ENCODE measurements at places on chromosomes 2 and 18.
A peak's percentile ranks its signal among the peaks of the same experiment; 100 is the strongest.

DNA sequence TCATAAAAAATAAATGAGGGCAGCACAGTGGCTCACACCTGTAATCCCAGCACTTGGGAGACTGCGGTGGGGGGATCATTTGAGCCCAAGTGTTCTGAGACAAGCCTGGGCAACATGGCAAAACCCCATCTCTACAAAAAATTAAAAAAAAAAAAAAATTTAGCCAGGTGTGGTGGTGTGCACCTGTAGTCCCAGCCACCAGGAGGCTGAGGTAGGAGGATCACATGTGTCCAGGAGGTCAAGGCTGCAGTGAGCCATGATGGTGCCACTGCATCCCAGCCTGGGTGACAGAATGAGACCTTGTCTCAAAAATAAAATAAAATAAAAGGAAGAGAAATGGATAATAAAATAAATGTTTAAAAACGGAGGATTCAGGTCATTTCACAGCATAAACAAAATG lies 113.5 kb downstream of the ATAD2B start:
- DNase-seq = no peak

GRCh38 chr2:221203856-221204255 lies 368.2 kb downstream of the EPHA4 start:
- DNase-seq = no peak

GRCh38 chr18:33837191-33837590 lies 259.2 kb downstream of the ASXL3 start:
- DNase-seq = no peak

- no peak for DNase-seq
Observed at GRCh38 chr2:161075701-161076100, 84.5 kb upstream of the TANK start.

GRCh38 chr2:235647264-235647663 lies 153.4 kb downstream of the AGAP1 start:
- DNase-seq = no peak

- no peak for DNase-seq
Observed at GRCh38 chr2:175074478-175074877, 69.3 kb upstream of the CHN1 start.

- DNase-seq = no peak
Observed at GRCh38 chr2:62653582-62654422, 51.7 kb upstream of the EHBP1 start.

DNA sequence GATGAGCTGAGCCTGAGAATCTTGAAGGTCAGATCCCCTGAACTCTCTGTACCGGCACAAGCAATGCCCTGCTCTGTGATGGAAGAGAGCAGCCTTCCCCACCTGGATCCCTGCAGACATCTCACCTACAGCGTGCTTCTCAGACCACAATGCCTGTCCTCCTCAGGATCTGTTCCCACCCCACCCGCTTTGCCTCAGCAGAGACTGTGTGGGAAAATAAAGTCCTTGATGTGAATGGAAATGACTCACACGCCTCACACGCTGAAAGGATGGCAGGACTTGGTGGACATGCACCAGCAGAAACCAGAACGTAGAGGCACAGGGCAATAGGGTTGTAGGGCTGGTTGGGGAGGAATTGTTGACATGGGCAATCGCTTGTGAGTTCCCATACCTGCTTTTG lies 117.9 kb upstream of the POU3F3 start:
- no peak for DNase-seq

DNA sequence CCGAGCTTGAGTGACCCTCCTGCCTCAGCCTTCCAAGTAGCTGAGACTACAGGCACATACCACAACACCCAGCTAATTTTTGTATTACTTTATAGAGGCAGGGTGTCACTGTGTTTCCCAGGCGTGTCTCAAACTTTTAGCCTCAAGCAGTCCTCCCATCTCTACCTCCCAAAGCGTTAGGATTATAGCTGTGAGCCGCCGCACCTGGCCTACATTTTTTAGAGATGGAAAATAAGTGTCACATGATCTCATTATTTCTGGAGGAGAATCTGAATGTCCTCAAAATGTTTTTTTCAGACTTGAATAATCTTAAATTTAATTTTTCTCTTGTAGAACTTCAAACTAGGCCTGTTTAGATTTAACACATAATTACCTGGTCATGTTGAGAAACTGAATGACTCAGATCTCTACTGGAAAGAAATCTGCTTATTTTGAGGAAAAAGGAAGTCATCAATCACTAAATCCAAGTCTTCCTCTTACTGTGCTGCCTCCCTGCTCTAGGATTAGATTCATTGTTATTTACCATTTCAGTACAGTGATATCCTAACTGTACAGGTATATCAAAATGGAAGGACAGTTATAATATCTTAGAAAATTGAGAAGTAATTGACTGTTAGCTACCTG lies 92.4 kb downstream of the COX7A2L start:
- no peak for DNase-seq

- DNase-seq = peak; percentile 72
Observed at GRCh38 chr18:37778417-37779165, 213.0 kb upstream of the CELF4 start.

GRCh38 chr2:66897691-66898150 lies 462.8 kb downstream of the MEIS1 start:
- DNase-seq = no peak

GRCh38 chr2:171986778-171987177 lies 13.0 kb upstream of the METAP1D start:
- no peak for DNase-seq

- no peak for DNase-seq
Observed at GRCh38 chr2:54237428-54237827, 18.6 kb downstream of the TSPYL6 start.

DNA sequence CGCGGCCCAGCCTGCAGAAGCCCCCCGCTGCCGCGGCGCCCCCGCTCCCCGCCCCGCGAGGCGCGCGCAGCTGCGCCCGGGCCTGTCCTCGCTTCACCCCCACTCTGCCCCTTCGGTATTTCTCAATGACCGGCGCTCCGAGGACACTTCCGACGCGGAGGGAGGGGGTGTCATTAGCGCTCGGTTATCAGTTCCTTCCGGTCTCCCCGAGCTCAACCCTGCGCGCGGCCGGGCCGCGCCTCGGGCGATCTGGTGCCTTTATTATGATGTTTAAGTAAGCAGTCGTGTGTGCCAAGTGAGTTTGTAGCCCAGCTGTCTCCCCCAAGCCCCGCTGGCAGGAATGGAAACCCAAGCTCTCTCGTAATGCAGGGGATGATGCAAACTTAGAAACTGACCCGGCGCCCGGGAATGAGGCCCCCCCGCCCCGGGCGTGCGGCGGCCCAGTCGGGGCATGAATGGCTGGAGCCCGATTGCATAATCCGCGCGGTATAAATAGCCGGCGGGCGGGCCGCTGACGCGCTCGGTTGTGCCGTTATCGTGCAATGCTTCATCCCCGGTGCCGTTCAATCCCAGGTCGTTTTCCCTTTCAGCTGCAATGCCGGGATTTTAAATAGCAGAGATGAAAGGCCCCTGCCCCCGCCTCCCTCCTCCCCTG lies 3.9 kb upstream of the SPRED2 start:
- DNase-seq = peak; percentile 78

- peak; percentile 47 for DNase-seq
Observed at GRCh38 chr18:4842751-4843150, 354.3 kb downstream of the AKAIN1 start.

DNA sequence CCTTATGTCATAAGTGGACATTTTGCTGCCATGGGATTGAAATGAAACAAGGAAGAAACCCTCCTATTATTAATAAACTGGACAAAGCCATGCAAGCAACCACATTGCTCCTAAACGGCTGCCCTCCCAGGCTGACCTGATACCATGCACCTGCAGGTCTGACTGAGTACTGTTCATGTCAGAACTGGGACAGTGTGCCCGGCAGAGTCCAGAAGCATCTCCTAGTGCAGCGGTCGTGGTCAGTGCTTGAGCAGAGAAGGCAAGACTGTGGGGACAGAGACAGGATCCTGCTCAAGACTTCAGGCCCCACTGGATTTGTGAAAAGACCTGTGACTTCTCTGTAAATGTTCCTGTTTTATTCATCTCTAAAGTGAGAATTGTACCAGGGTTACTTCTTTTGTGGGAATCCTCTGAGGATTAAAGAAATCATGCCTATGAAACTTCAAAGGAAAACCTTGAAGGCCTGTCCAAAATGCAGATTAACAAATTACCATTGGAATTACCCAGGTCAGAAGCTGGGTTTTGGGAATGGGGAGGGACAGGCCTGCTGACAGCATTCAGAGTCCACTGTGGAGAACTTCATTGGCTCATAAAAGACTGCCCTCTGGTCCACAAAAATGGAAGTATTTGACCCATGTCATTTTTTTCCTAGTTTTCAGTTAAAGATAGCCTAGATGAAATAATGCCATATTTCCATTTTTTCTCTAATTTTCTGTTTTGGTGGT lies 13.9 kb downstream of the RNF144A start:
- no peak for DNase-seq

Data from NCI-H446 (cell line).